Inflammatory macrophage treated with lipopolysaccharide for 1 hour (primary cell): ENCODE measurements at places on chromosomes 12 and 14.

- DNase-seq = peak; percentile 46
These were observed 63.1 kb downstream of the HEATR5A start for GRCh38 chr14:31357279-31357678.

DNA sequence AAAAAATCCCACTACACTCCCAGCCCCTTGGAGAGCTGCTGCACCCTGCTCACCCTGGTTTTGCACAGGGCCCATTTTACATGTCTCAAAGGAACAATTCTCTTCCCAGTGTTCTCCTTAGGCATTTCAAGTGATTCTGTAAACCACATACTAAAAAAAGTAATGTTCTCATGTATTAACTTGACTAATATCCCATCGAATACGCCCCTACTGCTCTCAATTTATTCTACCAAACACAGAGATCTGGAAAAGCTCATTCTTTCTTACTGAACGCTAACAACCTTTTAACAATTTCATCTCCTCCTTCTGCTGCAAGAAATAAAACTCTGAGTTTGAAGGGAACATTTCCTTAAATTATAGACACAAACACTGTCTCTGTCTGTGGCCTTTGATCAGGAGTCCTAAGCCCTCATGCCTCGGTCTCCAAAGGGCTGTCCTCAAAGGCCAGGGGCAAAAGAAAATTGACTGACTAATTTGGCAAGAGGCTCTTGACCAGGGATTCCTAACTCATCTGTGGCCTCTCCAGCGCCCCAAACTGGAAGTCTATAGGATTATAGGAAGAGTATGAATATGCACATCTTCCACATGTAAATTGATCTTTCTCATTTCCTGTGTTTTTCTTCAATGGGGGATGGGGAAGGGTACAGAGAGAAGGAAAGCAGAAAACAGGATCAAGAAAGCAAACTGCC lies 17.1 kb upstream of the TSPAN11 start:
- no peak for DNase-seq

DNA sequence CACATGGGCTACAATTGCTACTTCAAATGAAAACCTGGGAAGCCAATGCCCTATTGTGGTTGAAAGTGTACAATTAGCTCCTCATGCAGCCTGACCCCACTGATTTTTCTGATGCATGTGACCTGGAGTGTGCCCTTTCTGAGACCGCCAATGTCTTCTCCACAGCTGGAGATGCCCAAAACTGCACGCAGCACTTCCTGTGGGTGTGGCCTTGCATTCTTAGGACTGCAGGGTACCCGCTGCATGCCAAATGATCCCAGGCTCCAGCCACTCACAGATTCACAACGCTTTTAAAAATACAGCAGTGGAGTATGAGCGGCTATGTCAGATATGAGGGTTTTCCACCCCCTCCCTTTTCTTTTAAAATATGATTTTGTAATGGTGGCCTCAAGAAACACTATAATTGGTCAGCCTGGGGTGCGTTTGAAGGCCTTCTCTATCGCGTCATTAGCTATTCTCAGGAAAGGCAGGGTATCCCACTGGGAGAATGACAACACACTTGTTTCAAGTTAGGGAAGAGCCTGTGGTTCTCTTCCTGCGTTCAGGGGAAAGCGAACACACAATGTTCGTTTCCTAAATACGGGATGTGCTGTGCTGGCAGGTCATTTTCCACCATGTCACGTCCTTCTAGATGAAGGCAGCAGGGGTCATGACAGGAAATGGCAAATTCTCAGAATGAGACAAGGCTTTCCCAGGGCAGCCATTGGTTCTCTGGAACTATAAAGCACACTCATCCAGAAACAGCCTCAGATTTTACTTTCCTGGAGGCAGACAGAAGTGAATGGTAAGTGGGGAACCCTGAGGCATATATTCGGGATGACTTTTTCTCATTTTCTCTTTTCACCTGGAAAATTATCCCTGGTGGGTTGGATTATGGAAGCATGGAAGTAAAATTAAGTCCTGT lies at the start of gene APOLD1:
APOLD1 (plus strand) TSS at position 749 of the 904 bp plus-strand sequence; CDS start at position 782, 33 bp downstream.
- DNase-seq = no peak

DNA sequence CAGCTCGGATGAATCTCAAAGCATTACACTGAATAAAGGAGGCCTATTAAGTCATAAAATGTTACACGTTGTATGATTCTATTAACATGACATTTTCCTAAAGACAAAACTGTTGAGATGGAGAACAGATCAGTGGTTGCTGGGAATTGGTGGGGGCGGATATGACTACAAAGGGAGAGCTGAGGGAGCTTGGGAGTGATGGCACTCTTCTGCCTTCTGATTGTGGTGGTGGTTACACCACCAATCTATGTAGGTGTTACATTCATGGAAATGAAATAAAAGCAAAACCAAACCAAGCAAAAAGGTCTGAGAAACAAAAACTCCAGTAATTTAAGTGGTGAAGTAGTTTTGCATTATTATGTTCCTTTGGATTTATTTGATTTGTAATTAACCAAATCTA lies 16.4 kb upstream of the EVL start:
- DNase-seq = no peak

GRCh38 chr14:77260631-77261030 lies 10.4 kb downstream of the NGB start:
- DNase-seq = no peak

GRCh38 chr12:51972849-51973273 lies 21.4 kb downstream of the ACVR1B start:
- DNase-seq = peak; percentile 98

- no peak for DNase-seq
These were observed 54.6 kb downstream of the NUAK1 start for GRCh38 chr12:106084014-106084671.

DNA sequence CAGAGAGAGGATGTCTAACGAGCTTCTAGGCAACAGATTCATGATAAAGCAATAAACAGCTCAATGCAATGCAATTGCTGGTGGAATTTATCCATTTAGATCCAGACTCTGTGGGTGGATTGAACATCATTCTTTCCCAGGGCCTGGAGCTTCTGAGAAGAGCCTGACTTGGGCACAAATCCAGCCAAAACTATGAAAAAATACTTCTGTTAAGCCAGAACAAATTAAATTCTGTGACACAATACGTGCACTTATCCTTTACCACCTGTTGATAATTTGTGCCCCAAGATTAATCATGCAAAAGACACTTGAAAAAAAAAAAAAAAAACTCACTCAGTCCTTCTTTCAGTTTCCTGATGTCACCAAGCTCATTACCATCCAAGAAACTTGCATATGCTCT lies 446.0 kb upstream of the DCN start:
- no peak for DNase-seq

GRCh38 chr12:114415525-114415868 lies 9.6 kb upstream of the TBX5 start:
- no peak for DNase-seq

GRCh38 chr12:84455598-84455997 lies 457.0 kb downstream of the SLC6A15 start:
- DNase-seq = no peak

GRCh38 chr12:15329891-15330290 lies 7.6 kb downstream of the PTPRO start:
- no peak for DNase-seq

GRCh38 chr12:132546647-132547046 lies 56.7 kb downstream of the FBRSL1 start:
- DNase-seq = no peak

DNA sequence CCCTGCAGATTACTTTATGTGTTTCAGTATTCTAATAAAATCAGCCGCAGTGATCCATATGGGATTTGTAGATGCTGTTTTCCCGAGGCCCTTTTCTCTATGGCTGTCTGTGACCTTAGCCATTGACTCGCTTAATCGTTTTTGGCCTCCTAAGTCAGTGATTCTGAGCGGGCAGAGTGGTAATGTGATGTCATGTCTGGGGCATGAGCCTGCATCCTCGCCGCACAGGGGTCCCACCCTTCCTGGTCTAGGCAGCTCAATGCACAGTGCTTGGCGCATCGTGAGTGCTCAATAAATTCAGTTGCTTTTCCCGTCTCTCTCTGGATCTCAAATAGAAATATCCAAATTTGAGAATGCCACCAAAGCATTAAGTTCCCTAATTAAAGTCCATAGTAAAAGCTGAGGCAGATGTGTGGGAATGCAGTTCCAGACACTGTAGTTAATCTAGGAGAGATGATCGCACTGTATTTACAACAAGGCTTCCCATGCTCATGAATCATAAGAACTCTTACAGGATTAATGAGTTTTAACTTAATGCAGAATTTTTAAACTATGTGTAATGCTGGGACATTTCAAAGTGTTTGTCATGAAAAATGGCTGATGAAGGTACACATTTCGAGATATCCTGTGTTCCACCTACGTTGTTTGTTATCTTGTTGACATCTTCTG lies 29.3 kb downstream of the HMGA2 start:
- no peak for DNase-seq

DNA sequence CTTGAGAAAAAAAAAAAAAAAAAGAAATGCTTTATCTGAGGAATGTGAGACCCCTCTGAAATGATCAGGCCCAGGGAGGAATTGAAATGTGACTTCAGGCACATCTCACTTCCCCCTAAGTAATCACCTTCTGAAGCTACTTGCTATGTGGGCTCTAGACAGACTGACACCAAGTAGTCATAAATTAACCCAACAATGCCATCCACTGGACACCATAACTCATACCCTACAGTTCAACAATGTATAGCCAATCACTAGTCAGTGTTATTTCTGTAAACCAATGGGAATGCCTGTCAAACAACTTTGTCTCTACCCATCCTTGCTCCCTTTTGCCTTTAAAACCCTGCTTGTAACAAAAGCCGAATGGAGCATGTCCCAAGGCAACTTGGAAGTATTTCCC lies 182.7 kb upstream of the TMPO start:
- DNase-seq = no peak

GRCh38 chr14:72714094-72714493 lies 179.8 kb downstream of the DPF3 start:
- DNase-seq = no peak

DNA sequence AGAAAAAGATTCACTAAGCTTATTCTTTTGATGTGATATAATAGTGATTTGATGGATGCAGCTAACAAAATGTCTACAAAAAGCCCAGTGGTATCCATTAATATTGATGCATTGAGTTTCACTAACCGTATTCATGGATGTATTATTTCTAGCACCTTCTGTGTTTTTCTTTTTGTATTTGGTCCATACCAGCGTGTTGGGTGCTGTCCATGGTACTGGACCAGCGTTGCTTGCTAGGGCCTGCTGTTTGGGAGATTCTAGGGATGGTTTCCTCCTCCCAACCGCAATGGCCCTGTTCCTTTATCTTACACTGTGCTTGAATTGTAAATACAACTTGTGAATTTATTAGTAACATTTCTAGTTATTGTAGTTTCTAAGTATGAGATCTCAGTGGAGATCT lies 31.7 kb downstream of the ANO4 start:
- DNase-seq = peak; percentile 19

DNA sequence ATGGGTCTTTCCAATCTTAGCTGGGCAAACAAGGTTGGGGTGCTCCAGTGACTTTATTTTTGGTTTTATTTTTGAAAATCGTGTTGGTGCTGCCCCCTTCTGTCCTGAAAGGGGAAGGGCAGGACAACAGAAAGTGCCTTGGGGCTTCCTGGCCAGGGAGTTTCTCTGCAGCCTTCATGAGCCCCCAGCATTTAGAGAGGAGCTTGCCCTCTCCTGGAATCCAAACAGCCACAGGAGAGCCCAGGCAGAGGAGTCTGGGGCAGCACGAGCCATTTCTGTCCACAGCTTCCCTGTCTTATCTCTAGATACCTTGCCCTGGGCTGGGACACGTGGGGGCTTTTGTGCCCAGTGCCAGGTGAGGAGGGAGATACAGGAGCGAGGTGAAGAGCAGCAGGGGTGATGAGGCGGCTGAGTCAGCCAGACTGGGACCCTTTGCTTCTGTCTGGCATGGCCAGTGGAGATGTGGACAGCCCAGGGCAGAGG lies 4.4 kb upstream of the C1RL start:
- peak; percentile 43 for DNase-seq

GRCh38 chr14:103186909-103187586 lies 63.8 kb downstream of the TNFAIP2 start:
- DNase-seq = no peak

- DNase-seq = no peak
These were observed 168.3 kb downstream of the PAWR start for GRCh38 chr12:79522257-79522988.

- DNase-seq = no peak
These were observed 15.8 kb downstream of the COQ10A start for GRCh38 chr12:56282579-56282978.

- peak; percentile 24 for DNase-seq
These were observed 58.9 kb downstream of the USP15 start for GRCh38 chr12:62319058-62319457.

DNA sequence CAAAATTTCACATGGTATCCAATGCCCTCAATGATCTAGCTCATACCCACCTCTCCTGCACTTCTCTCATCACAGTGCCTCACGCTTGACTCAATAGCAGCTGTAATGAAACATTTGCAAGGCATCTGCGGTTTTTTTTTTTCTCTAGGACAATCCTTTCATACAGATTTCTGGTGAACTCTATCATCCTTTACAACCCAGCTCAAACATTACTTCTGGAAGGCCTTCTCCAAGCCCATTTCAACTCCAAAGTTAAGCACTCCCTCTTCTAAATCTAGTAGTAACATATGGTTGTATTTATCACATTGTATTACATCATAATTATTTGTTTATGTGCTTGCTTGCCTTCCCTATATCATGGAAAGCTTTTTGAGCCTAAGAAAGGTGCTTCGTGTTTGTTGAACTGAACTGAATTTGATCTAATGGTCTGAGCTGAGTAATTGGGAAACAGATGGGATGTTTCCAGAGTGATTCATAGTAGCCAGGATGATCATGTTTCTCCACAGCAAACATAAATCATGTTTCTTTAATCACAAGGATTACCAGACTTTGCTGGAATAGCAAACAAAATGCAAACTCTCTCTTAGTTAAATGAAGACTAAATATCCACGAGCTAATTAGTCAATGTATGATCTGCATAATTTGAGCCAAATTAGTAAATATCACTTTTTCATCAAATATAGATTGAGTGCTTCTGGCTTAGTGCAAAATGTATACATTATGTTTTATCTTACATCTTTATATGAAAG lies 14.3 kb downstream of the CFL2 start:
- no peak for DNase-seq

GRCh38 chr12:107669946-107670345 lies 15.7 kb upstream of the PWP1 start:
- no peak for DNase-seq

DNA sequence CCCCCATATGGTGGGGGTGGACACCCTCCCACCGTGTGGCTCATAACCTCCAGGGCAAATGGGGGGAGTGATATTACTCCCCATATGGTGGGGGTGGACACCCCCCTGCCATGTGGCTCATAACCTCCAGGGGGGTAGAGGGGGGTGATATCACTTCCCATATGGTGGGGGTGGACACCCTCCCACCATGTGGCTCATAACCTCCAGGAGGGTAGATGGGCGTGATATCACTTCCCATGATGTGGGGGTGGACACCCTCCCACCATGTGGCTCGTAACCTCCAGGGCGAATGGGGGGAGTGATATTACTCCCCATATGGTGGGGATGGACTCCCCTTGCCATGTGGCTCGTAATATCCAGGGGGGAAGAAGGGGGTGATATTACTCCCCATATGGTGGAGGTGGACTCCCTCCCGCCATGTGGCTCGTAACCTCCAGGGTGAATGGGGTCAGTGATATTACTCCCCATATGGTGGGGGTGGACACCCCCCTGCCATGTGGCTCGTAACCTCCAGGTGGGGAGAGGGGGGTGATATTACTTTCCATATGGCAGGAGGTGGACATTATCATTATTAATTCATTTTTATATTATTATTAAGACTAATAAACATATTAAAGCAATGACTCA lies 51.2 kb upstream of the OXA1L start:
- DNase-seq = no peak

- DNase-seq = no peak
These were observed 216 bp downstream of the IKBIP start for GRCh38 chr12:98644433-98644711.
